Stimulated activated CD4-positive, alpha-beta T cell treated with anti-CD3 and anti-CD28 coated beads, Interleukin-4, amount 100 ng/mL, for 4 hours (primary cell): ENCODE measurements at places on chromosomes 4 and X.

- DNase-seq = no peak
These were observed 9.1 kb downstream of the ARHGAP36 start for GRCh38 chrX:131067216-131067615.

GRCh38 chrX:130170752-130171445 lies 863 bp upstream of the RAB33A start:
- DNase-seq = peak; percentile 52

GRCh38 chr4:73730292-73730691 lies 10.1 kb upstream of the CXCL8 start:
- no peak for DNase-seq

GRCh38 chr4:151173871-151174270 lies 74.4 kb downstream of the RPS3A start:
- DNase-seq = no peak

DNA sequence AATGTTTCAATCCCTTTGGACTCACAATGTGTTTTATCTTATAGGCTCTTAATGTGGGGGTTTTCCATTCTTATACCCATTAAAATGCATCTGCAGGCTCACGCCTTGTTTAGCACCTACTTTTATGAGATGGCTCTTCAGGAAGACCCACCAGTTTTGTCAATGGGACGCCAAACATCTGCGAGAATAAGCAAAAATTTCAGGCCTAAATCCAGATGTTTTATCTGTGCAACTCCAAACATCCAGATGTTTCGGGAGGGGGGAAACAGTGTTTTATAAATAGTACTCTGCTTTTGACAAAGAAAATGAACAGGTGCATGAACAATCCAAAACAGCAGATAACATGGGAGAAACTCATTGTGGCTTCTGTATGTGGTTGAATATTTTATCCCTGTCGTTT lies 342.8 kb downstream of the DHX15 start:
- no peak for DNase-seq

DNA sequence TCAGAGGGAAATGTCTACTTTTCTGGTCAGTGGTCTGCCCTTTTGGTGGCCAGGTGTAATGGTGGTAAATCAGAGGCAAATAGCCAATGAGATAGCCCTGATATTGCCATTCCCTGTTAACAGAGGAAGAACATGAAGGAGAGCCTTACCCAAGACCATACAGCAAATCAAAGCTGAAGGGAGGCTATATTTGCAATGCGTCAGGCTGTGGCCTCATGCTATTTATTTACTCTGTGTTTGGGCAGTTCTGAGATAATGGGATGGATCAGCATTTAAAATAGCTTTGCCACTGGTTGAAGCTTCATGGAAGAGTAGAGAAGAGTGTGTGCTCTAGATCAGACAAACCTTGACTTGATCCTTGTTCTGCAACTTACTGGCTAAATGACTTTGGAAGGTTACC lies 73.3 kb upstream of the MAML3 start:
- no peak for DNase-seq

- DNase-seq = no peak
These were observed 404.7 kb upstream of the GNPDA2 start for GRCh38 chr4:45131020-45131419.

- DNase-seq = no peak
These were observed 17.1 kb upstream of the PCDH10 start for GRCh38 chr4:133131829-133132460.

- no peak for DNase-seq
These were observed 97.9 kb upstream of the DDIT4L start for GRCh38 chr4:100288161-100288560.
